ENCODE measurements at places on chromosomes 6 and 20.

DNA sequence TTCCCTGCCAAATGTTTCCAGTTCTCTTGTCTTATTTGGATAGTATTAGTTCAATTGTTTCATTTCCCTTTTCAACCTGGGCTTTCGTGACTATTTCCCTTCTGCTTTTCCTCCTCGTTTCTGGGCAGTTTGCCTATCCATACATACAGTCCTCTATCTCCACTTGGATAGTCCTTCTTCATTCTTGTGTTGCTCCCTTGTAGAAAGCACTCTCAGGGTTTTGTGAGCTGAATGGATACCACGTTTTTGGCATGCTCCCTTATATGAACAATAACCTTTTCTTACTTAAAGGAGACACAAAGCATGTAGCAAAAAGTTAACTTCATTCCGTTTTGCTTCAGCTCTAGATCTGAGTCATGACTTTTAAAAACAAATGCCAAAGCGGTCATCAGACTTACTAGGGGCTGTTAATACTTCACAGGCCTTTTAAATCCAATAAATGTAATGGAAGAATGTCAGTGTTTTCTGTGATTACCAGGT, 16.6 kb downstream of the CRYBG1 start:
- DNase-seq, result peak; percentile 17

GRCh38 chr6:42453654-42454427, 2.1 kb upstream of the TRERF1 start:
- peak; percentile 62 for DNase-seq

GRCh38 chr20:4299216-4299615, 283.9 kb upstream of the RNF24 start:
- no peak for DNase-seq

- no peak for DNase-seq
Measured at GRCh38 chr6:54873599-54873998, 27.0 kb downstream of the FAM83B start.

DNA sequence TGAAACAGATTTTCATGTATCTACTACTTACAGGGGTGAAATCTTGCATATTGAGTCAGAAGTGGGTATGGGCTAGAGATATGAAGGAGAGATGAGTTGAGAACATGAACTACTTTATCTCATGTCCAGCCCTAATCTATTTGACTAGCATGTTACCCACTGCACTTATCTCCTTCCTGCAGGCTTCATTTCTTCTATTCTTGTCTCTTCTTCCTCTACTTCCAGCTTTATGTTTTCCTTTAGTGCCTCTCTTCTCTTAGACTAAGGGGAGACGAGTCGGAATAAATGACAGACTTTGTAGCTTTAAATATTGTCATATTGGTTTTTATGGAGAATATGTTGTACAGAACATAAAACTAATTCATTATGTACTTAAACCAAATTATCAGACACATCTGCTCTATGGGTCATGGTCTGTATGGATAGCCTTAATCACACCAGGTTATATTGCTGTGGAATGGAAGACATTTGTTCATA, 5.3 kb downstream of the RAB32 start:
- no peak for DNase-seq

- DNase-seq, result no peak
Measured at GRCh38 chr6:31074401-31074800, 38.0 kb downstream of the C6orf15 start.

GRCh38 chr6:5905431-5906339, 101.0 kb downstream of the NRN1 start:
- DNase-seq, result no peak

DNA sequence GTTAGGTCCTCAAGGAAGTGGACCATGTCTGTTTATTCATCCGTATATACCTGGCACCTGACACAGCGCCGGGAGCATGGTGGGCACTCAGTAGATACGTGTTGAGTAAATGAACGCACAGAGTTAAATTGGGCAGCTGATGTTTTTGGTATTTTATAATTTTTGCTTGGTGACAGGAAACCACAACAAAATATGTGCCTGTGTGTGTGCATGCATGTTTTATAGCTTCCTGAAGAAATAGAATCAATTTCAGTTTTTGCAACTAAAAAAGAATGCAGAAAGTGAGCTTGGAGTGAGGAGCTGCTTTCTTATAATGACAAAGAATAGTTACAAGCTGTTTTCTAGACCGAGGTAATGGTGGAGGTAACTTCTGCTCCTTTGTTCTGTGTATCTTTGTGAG, 91.4 kb downstream of the PLCB4 start:
- no peak for DNase-seq

DNA sequence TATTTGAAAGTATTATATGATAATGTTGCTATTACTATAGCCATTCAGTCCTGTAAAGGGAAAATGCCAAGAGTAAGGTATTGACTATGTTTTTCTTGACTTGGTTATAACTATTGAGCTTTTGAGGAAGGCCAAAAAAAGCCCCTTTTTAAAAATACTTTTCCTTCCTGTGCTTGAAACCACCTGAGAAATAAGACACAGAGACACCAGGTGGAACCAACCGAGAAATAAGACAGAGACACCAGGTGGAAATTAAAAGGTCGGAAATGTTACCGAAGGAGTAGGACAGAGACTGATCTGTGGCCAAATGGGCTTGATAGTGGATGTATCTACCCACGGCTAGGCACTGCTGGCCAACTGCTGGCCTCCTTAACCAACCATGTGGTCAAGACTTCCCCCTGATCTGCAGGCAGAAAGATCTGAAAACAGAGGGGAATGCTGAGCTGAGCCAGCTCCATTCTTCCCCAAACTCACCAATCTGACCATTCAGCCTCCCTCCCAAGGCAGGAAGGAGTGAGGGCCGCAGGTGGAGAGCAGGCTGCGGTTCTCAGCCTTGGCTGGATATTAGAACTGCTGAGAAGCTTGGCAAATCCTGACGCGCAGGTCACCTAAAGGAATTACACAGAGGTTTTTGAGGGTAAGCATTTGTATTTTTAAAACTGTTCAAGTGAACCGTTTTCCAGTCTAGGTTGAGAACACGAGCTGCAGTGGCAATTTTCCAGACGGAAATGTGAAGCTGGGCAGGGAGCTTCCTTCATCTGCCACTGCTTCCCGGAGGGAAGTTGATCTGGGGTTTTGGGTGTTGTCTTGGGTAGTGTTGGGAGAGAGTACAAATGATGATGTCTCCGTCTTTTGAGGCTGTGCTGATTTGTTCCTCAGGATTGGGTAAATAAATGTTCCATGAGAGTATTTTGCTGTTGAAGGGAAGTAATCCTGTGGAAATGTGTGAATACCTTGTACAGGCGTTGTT, 121.7 kb upstream of the EXOC2 start:
- no peak for DNase-seq

GRCh38 chr6:97029552-97029951, 105.0 kb downstream of the KLHL32 start:
- no peak for DNase-seq

- no peak for DNase-seq
Measured at GRCh38 chr20:22341508-22341907, 242.9 kb downstream of the FOXA2 start.

DNA sequence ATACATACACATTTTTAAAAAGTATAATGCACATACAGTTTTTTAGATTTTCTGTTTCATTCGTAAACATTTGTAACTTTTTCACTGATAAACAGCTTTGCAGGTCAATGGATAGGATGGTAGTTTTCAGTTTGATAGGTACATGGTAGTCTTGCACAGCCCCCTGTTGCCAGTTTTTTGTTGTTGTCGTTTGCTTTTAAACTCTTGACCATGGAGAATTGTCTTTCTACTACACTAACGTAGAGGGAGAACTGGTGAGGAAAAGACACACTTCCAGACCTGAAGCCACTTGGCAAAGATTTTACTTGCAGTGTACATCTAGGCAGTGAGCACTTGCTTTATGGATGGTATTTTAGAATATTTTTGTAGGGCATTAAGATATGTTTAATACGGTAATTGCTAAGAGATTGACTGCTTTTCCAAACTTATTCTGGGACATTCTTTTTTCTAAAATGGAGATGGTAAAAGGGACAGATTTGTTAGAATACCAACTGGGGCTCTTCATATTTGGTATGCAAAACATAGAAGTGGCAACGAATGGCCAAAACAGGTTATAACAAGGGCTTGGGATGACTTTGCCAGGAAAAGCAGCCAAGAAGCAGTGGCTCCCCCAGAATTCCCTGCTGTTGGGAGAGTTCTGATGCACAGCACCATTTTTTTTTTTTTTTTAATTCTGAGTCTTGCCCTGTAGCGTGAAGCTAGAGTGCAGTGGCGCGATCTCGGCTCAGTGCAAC, 1.5 kb downstream of the PYGB start:
- no peak for DNase-seq

All from suppressor macrophage treated with lipopolysaccharide for 1 hour (primary cell).